Lung (tissue), 17 donors: ENCODE measurements at places on chromosomes 7 and 10.

GRCh38 chr10:95508730-95509129 is 52.4 kb downstream of the SORBS1 start:
- no peak for DNase-seq

DNA sequence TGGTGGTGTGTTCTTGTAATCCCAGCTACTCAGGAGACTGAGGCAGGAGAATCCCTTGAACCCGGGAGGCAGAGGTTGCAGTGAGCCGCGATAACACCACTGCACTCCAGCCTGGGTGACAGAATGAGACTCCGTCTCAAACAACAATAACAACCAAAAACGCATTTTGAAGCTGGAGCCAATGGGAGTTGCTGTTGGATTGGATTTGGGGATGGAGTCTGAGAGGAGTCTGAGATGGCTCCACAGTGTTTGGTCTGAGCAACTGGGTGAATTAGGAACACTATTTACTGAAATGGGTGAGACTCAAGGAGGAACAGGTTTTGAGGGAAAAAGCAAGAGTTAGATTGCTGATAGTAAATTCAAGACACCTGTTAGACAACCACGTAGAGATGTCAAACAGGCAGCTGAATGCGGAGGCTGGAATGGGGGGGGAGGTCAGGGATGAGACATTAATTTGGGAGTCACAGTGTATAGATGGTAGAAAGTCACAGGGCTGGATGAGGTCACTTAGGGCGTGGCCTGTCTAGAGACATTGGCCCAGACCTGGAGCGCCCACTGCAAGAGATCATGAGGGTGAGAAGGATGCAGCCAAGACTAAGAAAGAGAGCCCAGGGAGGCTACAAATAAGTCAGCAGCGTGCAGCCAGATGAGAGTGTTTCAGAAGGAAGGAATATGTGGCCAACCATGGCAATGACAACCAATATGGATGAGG is 56.4 kb downstream of the CYCS start:
- peak; percentile 67 for DNase-seq

DNA sequence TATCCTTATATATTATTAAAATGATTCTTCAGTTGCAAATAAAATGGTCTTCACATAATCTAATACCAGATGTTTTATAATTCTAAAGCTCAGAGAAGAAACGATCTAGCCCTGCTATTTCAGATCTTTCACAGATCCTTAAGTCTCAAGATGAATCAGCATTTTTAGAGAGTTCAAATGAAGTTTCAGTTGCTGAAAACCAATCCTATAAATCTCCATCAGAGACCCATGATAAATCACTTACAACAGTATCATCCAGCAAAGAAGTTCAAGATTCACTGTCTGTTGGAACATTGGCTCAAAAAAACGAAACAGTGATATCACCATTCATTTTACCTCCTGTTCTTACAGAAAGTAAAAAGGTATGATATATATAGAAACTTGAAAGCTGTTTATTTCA is 137.0 kb downstream of the CCDC7 start:
- DNase-seq = no peak

- DNase-seq = no peak
These were observed 19.4 kb downstream of the INPP5A start for GRCh38 chr10:132556994-132557441.

- DNase-seq = no peak
These were observed 79.5 kb downstream of the DIP2C start for GRCh38 chr10:609868-610545.

- no peak for DNase-seq
These were observed 73.3 kb downstream of the MICALL2 start for GRCh38 chr7:1385809-1386622.

DNA sequence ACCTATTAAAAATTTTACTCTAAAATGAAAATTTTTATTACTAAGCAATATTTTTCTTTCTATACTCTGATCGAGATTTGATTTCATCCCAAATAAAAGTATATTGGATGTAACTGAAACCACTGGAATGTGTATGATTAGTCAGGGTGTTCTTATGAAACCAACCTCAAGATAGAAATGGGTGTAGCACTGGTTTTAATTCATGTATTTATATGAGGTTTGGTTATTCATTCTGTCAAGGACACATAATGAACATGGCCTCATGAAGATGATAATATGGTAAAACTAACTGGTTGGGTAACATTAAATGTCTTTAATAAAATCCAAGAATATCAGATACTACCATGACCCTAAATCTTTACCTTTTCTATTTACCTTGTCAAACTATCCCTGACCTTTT is 197.7 kb downstream of the SEMA3A start:
- no peak for DNase-seq

DNA sequence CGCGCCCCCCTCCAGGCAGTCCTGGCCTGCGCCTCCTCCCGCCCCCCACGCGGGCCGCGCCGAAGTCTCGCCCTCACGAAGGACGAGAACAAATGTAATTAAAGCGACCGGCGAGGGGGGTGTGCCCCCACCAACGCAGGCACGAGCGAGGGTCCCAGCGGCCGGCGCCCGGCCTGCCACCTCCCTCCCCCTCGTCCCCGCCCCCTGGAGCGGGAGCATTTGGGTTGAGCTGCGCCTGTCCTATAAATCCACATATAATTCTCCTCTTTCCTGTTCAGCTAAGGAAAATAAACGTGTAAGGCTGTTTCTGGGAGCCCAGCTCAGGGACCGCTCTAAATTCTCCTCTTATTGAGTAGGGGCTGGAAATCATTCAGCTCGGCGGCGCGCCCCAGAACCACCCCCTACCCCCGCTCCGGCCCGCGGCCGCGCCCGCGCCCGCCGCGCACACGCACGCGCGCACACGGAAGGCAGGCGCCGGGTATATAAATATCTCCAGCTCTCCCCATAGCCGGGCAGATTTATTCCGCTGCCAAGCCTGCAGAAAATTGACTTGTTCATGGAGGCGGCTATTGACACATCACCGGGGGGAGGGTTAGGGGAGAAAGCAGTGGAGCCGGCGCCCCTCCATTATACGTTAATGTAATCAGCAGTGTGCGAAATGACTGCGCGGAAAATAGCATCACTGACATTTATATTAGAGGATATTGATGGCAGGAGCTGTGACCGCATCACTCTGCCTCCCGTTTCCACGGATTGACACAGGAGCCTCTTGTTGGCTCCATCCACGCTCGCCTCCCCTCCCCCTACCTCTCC is 61.6 kb upstream of the BTRC start:
- peak; percentile 60 for DNase-seq

- DNase-seq = no peak
These were observed 248.6 kb downstream of the GPAM start for GRCh38 chr10:111934931-111935330.

DNA sequence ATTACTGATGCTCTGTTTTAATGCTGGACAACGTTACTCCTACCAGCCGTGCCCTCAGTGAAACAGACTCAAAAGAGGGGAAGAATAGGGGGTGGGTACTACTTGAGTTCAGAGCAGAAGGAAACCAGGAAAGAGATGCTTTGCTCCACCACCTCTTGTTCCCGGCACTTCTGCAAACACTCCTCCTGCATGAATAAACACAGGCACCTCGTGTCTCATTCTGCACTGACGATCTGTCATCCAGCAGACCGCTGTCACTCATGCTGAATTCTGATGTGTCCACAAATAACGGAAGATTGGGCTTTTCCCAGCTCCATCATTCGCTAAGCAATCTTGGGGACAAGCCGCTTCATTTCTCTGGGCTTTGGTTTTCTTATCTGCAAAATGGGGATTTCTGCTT is 26.7 kb downstream of the YWHAG start:
- DNase-seq = no peak

GRCh38 chr10:89556600-89556999 is 21.2 kb upstream of the SLC16A12 start:
- DNase-seq = no peak

GRCh38 chr10:102796407-102797176 is 40.6 kb downstream of the CYP17A1 start:
- DNase-seq = peak; percentile 88

DNA sequence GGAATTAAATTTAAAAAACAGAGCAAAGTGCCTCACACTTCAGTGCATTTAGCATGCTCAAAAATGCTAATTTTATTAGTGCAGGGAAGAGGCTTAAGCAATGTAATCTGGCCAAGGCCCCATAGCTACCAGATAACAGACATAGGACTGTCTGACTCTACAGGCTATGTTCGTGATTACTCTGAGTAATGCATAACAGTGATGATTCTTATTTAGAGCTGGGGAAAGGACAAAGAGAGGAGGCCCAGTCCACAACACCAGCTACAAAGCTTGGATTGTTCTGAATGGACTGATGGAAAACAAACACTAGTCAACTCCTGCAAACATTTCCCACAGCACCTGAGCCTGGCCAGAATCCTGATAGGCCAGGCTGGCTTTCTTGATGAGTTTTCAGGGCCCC is 8.4 kb upstream of the CH25H start:
- no peak for DNase-seq

DNA sequence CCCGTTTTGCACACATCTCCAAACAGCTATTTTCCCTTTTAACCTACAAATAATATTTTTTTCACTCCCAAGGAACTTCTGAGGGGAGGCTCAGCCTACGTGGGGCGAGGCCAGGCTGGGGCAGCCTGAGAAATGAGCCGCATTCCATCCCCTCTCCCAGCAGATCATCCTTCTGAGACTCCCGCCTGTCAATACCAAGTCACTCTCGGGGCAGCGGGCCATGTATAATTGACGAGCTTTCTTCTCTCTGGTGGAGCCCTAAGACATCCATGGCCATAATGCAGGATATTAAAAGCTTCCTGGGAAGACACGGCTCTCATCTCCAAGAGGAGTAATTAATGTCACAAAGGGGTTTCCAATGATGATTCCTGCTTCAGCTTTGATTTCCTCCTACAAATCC is 37.8 kb upstream of the CHST15 start:
- no peak for DNase-seq

DNA sequence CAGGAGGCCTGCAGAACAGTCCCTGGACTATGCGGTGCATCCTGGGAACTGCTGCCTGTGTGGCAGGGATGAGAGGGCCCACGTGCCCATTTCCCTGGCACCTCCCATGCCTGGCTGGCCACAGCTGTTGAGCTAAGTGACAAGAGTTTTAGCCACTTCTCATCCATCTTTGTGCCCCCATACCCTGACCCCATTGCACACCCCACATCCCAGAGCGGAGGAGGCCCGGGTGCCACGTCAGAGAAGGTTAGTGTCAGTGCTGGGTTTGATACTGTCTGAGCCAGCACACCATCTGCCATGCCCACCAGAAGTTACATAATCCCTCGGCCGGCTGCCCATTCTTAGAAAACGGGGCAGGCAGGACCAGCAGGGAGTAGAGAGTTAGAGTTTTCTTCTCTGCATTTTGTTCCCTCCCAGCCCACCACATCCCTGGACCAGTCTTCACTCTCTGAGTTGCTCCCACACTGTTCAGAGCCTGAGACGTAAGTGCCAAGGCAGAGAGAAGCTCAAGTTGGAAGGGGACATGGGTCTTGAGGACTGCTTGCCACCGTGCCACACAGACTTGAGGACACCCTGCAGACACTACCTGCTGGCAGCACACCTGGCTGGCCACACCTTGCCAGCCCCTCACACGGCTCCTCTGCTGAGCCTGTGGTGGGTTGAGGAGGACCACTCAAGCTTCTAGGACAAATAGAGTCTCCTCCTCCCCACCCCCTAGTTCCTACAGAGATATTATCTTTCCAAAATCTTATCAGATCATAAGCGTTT is 13.1 kb downstream of the UNC5B start:
- no peak for DNase-seq

DNA sequence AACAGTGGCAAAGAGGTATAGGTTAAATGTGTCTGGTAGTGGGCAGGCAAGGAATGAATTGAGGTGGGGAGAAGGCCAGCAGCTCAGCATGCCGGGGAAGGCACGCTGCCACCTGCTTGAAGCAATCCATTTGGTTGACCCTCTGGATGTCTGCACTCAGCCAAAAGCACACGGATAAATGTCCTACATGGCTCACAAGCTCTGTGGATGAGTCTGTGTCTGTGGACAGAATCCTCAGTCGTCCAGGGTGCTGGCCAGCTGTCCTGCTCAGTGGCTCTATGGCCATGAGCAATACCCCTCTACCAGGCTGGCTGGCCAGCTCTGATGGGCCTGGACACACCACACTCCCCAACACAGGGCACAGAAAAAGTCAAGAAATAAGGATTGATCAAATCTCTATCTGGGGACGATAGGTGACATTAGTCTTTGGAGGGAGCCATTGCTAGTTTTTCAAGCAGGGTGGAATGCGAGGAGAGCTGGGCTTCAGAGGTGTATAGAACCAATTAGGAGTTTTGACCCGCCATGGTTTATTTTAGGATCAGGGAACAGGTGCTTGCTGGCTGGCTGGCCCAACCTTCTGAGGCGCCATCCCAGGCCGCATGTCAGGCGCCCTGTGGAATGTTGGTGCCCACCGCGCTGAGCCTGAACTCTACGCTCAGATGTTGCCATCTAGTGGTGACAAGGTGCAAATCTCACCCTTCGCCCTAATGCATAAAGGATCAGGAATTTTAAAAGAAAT is 493.4 kb downstream of the TNS3 start:
- DNase-seq = peak; percentile 79

- no peak for DNase-seq
These were observed 74.1 kb downstream of the BTRC start for GRCh38 chr10:101428036-101428435.

- no peak for DNase-seq
These were observed 270.6 kb upstream of the PHF14 start for GRCh38 chr7:10703059-10703458.

- DNase-seq = no peak
These were observed 40.6 kb upstream of the AOAH start for GRCh38 chr7:36764929-36765328.

GRCh38 chr7:107461938-107462533 is 7.8 kb upstream of the GPR22 start:
- DNase-seq = no peak

DNA sequence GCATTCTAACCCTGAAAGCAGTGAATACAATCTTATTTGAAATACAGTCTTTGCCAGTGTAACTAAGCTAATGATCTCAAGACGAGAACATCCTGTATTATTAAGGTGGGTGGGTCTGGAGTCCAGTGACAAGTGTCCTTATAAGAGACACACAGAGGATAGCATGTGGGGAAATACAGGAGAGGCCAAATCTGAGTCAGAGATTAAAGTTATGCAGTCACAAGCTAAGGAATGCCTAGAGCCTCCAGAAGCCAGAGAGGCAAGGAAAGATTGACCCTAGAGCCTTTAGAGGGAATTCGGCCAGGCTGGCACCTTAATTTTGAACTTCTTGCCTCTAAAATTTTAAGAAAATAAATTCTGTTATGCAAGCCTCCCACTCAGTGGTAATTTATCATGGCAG is 87.5 kb upstream of the HGF start:
- no peak for DNase-seq

DNA sequence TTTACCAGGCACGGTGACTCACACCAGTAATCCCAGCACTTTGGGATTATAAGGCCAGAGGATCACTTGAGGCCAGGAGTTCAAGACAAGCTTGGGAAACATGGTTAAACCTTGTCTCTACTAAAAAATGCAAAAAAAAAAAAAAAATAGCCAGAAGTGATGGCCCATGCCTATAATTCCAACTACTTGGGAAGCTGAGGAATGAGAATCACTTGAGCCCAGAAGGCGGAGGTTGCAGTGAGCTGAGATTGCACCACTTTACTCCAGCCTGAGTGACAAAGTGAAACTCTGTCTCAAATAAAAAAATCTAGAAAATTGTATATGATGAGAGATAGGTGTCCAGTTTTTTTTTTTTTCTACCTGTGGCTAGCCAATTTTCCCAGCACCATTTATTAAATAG is 578.2 kb downstream of the ANKRD7 start:
- no peak for DNase-seq

- DNase-seq = no peak
These were observed 55.3 kb upstream of the ZNF438 start for GRCh38 chr10:31087011-31087410.
